Naive B cell (primary cell): ENCODE measurements at places on chromosomes 5 and 9. TPM values are rescaled to one million over a fixed set of nuclear protein-coding genes. Genes with fewer than 3 reads are reported as not detected.
A peak's percentile ranks its signal among the peaks of the same experiment; 100 is the strongest.

GRCh38 chr5:1321576-1321975, 23.3 kb downstream of the CLPTM1L start:
- H3K4me3 ChIP-seq = no peak overlapping the region
- H3K36me3 ChIP-seq = peaks cover 5% of the 10 kb centered on the region
- H3K4me1 ChIP-seq = peaks cover 8% of the 10 kb centered on the region
- no peak for DNase-seq

The RBM18 gene
- polyA plus RNA-seq = 21.7 TPM

DNA sequence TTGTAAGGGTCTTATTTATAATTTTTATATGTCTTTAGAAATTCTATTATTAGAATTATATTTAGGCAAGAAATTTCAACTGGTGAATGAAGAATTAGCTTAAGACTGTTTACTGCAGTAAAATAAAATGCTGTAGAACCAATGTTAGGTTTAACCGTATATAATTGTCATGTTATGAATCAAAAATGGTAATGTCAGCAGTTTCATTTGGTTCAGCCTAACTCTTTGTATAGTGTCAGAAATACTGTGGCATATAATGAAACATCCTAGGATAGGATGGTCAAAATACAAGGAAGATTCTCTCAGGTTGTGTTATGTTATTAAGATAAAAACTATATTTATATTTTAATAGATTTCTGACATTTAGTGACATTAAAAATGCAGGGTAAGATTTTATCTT, 64.4 kb upstream of the EIF4EBP3 start:
- H3K36me3 ChIP-seq = no peaks in the 10 kb centered on the region
- H3K27me3 ChIP-seq = no peaks in the 10 kb centered on the region
- H3K27ac ChIP-seq = no peak overlapping the region
- no peak for DNase-seq
- no peak overlapping the region for H3K4me3 ChIP-seq
- no peaks in the 10 kb centered on the region for H3K4me1 ChIP-seq

DNA sequence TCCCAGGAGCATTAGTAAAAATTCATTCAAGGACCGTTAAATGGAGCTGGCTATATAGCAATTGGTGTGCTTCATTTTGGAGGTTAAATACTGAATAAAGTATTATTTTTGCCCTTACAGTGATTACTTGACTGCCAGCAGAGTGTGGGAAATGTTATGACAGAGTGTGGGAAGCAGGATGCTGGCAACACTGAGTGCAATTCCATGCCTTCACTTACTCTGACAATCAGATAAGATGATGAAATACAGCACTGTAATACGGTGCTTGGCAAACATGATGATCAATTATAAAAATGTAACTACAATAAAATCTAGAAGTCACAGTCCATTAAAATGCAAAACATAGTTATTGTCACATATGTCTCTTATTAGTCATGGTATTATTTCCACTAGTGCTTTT, 651.3 kb downstream of the PTPRD start:
- no peak overlapping the region for H3K27ac ChIP-seq
- H3K4me3 ChIP-seq = no peak overlapping the region
- H3K27me3 ChIP-seq = no peaks in the 10 kb centered on the region
- no peaks in the 10 kb centered on the region for H3K4me1 ChIP-seq

DNA sequence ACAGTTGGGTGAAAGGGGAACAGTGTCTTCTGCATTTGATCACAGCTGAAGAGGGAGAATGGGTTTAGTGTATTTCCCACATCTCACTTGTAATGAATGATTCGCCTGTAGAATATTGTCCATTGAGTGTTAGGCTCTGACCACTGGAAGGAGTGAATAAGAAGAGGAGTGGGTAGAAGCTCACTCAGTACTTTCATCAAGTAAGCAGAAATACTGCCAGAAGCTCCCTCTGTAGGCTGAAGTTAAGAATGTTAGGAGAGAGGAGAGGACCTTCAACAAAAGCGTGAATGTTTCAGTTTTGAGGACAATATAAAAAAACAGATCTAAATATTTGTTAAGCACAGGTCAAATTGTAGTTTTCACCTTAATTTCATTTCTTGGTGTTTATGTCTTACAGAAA, 27.5 kb downstream of the FSD1L start:
- H3K27me3 ChIP-seq = no peaks in the 10 kb centered on the region
- H3K27ac ChIP-seq = no peak overlapping the region
- DNase-seq = no peak
- H3K4me1 ChIP-seq = no peaks in the 10 kb centered on the region
- peaks cover 8% of the 10 kb centered on the region for H3K36me3 ChIP-seq

DNA sequence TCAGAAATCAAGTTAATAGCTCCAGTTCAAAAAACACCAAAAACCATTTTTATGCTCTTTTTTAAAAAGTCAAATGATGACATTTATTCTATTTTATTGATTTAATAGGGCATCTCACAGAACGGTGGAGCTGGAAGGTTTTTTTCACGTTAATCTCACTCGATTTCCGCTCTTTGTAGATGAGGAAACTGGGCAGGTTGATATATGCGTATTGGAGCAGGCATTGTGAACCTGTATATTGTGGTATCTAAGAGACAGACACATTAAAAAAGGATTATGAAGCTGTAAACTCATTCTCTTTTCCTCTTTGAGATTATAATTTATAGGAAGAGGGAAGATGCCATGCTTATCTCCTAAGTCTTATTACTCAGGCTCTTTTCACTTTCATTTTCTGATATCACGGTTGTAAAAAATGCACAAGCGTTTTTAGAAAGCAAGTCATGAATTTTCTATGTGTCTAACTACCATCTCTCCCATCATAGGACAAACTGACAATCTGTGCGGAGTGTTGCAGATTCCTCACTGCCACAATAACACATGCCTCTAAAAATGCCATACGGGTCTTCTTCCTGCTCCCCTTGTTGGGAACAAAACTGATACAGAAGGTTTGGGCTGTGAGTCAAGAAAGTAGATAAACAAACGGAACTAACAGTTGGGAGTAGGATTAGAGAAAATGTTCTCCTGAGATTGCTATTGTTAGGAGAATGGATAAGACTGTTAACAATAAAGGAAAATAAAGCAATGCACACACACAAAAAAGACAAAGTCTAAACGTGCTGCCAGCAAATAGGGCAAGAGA, 1997.7 kb downstream of the MAT2B start:
- no peaks in the 10 kb centered on the region for H3K4me1 ChIP-seq
- no peaks in the 10 kb centered on the region for H3K36me3 ChIP-seq
- H3K27ac ChIP-seq = no peak overlapping the region
- no peaks in the 10 kb centered on the region for H3K27me3 ChIP-seq
- H3K4me3 ChIP-seq = no peak overlapping the region

DNA sequence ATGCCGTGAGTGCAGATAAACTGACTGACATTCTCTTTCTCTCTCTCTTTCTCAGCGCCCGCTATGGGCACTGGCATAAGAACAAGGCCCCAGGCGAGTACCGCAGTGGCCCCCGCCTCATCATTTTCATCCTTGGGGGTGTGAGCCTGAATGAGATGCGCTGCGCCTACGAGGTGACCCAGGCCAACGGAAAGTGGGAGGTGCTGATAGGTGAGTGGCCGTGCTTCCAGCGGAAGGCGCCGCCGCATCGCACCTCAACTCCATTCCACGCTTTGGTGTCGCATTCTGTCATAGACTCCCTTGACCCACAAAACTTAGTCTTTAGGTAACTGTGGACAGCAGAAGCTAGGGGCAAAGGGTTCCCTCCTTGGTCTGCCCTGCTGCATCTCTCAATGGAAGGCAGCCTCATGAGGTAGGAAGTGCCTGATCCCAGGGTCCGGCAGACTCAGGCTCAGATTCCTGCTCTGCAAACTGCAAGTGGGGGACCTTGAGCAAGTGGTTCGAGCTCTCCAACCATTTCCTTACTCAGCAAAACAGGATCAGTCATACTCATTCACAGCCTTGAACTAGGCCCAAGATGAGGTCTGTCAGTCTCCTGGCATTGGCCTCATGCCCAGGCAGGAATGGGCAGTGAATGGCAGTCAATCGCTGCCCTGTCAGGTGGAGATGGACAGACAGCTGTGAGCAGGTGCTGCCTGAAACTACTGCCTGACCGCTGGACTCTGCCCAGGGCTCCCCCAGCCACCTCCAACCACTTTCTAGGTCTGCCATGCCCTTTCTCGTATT, 24.2 kb upstream of the CFAP157 start:
- H3K27ac ChIP-seq = no peak overlapping the region
- H3K36me3 ChIP-seq = no peaks in the 10 kb centered on the region
- DNase-seq = no peak
- H3K4me3 ChIP-seq = no peak overlapping the region

- no peaks in the 10 kb centered on the region for H3K27me3 ChIP-seq
- H3K4me1 ChIP-seq = no peaks in the 10 kb centered on the region
- no peaks in the 10 kb centered on the region for H3K36me3 ChIP-seq
- no peak for DNase-seq
These were observed 105.5 kb downstream of the MRPS30 start for GRCh38 chr5:44914221-44914620.

- no peak overlapping the region for H3K27ac ChIP-seq
- no peak overlapping the region for H3K4me3 ChIP-seq
- H3K4me1 ChIP-seq = no peaks in the 10 kb centered on the region
- no peak for DNase-seq
- H3K36me3 ChIP-seq = no peaks in the 10 kb centered on the region
These were observed 206.2 kb downstream of the SLCO4C1 start for GRCh38 chr5:102089883-102090282.

GRCh38 chr5:177520916-177521513, 4.3 kb upstream of the DDX41 start:
- peaks cover 8% of the 10 kb centered on the region for H3K36me3 ChIP-seq
- DNase-seq = no peak
- peak overlapping the region; percentile 73 for H3K4me3 ChIP-seq

The MAMDC2 gene
- polyA plus RNA-seq = not detected

- no peak for DNase-seq
- peaks cover 23% of the 10 kb centered on the region for H3K27me3 ChIP-seq
- peak overlapping the region; percentile 34 for H3K4me3 ChIP-seq
These were observed 144.6 kb downstream of the CACNA1B start for GRCh38 chr9:138022121-138022741.

- H3K4me3 ChIP-seq = no peak overlapping the region
- no peak for DNase-seq
- no peaks in the 10 kb centered on the region for H3K4me1 ChIP-seq
- no peaks in the 10 kb centered on the region for H3K36me3 ChIP-seq
- H3K27ac ChIP-seq = no peak overlapping the region
- H3K27me3 ChIP-seq = peaks cover 20% of the 10 kb centered on the region
These were observed 114.8 kb downstream of the FGF18 start for GRCh38 chr5:171534043-171534895.

DNA sequence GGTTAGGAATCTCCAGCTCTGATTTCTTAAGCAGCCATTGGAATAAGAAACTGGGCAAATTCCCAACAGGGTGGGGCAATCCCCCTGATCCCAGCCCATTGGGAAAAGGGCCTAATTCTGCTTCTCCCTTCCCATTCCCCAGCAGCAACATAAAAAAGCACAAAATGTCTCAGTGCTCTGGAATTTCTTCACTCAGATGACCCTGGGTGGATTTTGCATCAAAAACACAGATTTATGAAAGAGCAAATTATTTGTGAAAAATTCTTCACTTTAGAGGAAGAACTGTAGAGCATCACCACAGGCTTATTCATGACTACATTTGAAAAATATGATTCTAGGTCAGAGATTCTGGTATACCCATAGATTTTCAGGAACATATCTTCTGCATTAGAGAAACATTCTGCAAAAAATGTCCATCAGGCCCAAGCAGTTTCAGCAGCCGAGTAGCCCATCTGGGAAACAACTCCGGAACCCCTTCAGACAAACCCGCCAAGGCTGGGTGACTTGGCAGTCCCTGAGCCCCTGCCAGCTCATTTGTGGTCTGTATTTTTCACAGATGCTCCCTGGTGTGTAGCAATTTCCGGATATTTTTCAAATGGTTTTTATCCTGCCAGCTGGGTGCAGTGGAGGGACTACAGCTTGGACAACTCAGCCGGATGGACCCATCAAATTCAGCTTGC, 102.1 kb upstream of the RANBP3L start:
- DNase-seq = peak; percentile 12
- peaks cover 33% of the 10 kb centered on the region for H3K4me1 ChIP-seq
- peak overlapping the region; percentile 78 for H3K27ac ChIP-seq
- no peaks in the 10 kb centered on the region for H3K27me3 ChIP-seq
- H3K36me3 ChIP-seq = no peaks in the 10 kb centered on the region

GRCh38 chr5:12095808-12096281, 191.6 kb upstream of the CTNND2 start:
- H3K36me3 ChIP-seq = no peaks in the 10 kb centered on the region
- no peak overlapping the region for H3K4me3 ChIP-seq
- no peaks in the 10 kb centered on the region for H3K4me1 ChIP-seq
- H3K27ac ChIP-seq = no peak overlapping the region
- no peak for DNase-seq
- no peaks in the 10 kb centered on the region for H3K27me3 ChIP-seq

- H3K4me1 ChIP-seq = peaks cover 31% of the 10 kb centered on the region
- DNase-seq = no peak
- H3K4me3 ChIP-seq = no peak overlapping the region
These were observed 1065.4 kb downstream of the TAF11L14 start for GRCh38 chr5:18699681-18700080.

- no peak overlapping the region for H3K4me3 ChIP-seq
- no peak for DNase-seq
- H3K36me3 ChIP-seq = no peaks in the 10 kb centered on the region
These were observed 157.2 kb upstream of the ISL1 start for GRCh38 chr5:51225789-51226742.

DNA sequence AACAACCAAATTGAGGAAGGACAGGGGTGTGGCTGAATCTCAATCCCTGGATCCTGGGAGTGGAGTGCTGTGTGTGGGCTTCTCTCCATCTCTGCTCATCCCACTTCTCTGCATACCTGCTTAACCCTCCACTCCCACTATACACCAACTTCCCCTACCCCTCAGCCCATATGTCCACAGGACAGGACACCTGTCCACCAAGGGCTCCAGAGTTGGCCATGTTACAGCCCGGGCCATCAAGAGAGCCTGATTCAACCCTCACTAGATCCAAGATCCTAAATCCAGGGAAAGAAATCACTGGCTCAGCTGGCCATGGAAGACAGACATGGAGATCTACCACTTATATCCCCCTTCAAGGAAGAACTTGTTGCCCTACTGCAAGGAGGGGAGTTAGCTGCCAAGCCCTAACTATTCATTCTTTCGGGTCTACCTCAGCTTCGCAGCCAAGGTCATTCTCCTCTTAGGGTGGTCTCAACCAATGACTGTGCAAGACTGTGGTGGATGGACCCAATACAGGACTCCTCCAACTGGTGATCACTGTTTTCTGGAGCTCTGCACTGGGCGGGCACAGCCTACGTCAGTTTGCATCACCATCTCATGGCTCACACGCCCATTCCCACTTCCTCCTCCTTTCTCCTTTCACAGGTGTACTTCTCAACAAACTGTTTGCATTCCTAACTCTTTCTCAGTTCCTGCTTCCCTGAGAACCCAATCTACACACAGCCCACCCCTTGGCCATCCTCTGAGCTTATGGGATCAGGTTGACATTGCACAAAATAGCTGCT, 53.7 kb upstream of the ZBTB43 start:
- H3K4me3 ChIP-seq = peak overlapping the region; percentile 47
- peaks cover 4% of the 10 kb centered on the region for H3K27me3 ChIP-seq

- no peak for DNase-seq
- no peaks in the 10 kb centered on the region for H3K4me1 ChIP-seq
- no peaks in the 10 kb centered on the region for H3K27me3 ChIP-seq
- no peaks in the 10 kb centered on the region for H3K36me3 ChIP-seq
These were observed 167.7 kb upstream of the PPP2R2B start for GRCh38 chr5:147046281-147046680.

The NCS1 gene
- polyA plus RNA-seq = not detected

GRCh38 chr9:76734716-76735115, 29.5 kb upstream of the PCA3 start:
- no peak overlapping the region for H3K27ac ChIP-seq
- no peak for DNase-seq
- H3K36me3 ChIP-seq = no peaks in the 10 kb centered on the region
- H3K4me3 ChIP-seq = no peak overlapping the region

- H3K27ac ChIP-seq = no peak overlapping the region
- DNase-seq = no peak
- no peaks in the 10 kb centered on the region for H3K36me3 ChIP-seq
- H3K27me3 ChIP-seq = no peaks in the 10 kb centered on the region
- no peak overlapping the region for H3K4me3 ChIP-seq
These were observed 434.9 kb downstream of the ICE1 start for GRCh38 chr5:5857396-5857795.
